ENCODE measurements at places on chromosomes 1 and 21.

DNA sequence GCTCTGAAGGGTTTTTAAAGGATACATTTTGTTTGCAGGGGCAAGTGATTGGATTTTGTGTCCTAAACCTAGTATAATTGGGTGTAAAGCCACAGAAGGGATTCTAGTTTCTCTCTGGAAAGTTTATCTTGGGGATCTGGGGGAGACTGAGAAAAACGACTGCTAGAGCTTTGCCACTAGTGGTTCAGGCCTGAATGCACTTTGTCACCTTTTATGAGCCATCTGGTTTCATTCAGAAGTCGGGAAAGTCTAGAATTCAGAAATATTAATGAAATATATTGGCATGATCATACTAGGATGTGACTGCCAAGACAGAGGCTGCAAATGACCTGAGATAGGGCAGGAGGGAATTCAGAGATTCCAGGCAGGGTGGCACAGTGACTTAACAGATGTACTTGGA lies 111.5 kb upstream of the KCNK2 start:
- no peak for DNase-seq

GRCh38 chr1:237394281-237394680 lies 352.3 kb downstream of the RYR2 start:
- DNase-seq, result no peak

DNA sequence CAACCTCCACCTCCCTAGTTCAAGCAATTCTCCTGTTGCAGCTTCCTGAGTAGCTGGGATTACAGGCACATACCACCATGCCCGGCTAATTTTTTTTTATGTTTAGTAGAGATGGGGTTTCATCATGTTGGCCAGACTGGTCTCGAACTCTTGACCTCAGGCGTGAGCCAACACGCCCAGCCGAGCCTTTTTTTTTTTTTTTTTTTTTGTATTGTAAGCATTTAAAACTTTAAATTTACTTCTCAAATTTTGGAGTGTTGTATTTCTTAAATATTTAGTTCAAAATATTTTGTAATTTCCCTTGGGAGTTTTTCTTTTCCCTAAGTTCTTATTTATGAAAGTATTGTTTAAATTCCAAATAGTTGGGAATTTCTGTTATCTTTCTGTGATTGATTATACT lies 9.2 kb upstream of the SCAF4 start:
- no peak for DNase-seq

DNA sequence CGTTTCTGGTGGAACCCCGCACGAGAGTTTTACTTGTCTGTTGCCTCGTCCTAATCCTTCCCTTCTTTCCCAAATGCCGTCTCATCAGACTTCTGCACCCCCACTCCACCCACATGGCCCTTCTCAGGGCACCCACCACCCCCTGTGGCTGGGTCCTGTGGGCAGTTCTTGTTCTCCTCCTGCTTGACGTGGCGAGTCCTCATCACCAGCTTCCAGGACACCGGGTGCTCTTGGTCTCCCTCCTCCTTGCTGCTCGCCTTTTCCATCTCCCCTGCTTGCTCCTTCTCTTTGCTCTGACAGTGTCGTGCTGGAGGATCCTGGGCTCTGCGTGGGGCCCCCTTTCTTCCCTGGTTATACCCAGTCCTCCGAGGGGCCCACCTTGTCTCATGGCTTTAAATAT lies 51.8 kb downstream of the B3GALT5 start:
- DNase-seq, result no peak

- DNase-seq, result no peak
Observed at GRCh38 chr1:206890125-206891060, 6.8 kb upstream of the IL24 start.

DNA sequence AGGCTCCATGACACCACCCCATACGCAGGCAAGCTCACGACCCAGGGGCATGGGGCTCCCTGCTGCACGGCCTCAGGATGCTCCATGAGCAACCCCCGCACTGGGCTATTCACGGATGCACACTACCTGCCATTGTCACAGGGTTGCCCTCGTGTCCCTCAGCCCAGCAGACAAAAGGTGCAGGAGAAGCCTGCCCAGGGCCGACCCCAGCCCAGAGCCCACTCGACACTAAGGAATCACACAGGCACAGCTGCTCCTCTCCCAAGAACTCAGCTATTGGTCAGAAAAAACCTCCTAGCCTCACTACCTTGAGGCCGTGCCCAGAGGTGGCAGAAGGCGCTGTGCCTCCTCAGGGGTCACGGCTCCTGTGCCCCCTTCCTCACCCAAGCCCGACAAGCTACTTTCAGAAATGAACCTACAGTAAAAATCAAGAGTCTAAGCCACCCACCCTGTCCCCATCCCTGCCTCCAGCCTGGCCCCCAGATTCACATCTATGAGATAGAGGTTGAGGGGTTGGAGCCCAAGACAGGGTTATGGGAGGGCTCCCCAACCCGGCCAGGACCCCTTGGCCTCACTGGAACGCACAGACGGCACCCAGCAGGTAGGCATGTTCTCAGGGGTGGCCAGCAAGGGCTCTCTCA lies 6.4 kb upstream of the SPATC1L start:
- DNase-seq, result no peak

GRCh38 chr21:31201548-31201947 lies 142.5 kb downstream of the TIAM1 start:
- no peak for DNase-seq

All from stimulated activated naive CD8-positive, alpha-beta T cell treated with anti-CD3 and anti-CD28 coated beads, Interleukin-15, amount 100 ng/mL, for 72 hours (primary cell).